SK-N-MC (cell line): ENCODE measurements at places on chromosomes 2 and 18.

- DNase-seq: no peak
These were observed 46.8 kb downstream of the ATOH8 start for GRCh38 chr2:85800586-85800985.

GRCh38 chr18:24322584-24323136 lies 75.0 kb downstream of the OSBPL1A start:
- no peak for DNase-seq

- DNase-seq: no peak
These were observed 15.5 kb upstream of the NPPC start for GRCh38 chr2:231941673-231942072.

DNA sequence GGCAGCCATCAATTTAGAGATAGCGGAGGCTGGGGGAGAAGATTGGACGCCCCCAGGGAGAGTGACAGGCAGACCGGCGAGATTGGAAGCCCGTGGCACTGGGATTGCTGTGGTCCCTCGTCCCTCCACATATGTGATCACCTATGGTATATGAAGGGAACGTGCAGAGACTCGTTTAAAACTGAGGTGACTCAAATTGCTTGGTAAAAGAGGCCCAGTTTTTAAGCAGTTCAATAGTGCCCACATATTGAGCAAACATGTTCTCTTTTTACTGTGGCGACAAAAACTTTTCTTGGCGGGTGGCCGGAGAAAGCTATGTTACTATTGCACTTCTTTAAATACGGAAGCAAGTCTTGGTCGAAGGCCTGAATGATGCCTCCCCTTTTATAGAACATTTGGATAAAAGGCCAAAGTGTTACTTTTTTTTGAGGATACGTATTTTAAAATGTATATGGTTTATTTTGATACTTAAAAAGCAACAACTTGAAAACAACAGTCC lies 9.1 kb downstream of the B3GNT2 start:
- no peak for DNase-seq

- peak; percentile 40 for DNase-seq
These were observed 679 bp downstream of the PMAIP1 start for GRCh38 chr18:59900222-59901128.

GRCh38 chr2:114684403-114684802 lies 242.0 kb downstream of the DPP10 start:
- no peak for DNase-seq

GRCh38 chr2:125398738-125399524 lies 1257.0 kb upstream of the GYPC start:
- DNase-seq: no peak

DNA sequence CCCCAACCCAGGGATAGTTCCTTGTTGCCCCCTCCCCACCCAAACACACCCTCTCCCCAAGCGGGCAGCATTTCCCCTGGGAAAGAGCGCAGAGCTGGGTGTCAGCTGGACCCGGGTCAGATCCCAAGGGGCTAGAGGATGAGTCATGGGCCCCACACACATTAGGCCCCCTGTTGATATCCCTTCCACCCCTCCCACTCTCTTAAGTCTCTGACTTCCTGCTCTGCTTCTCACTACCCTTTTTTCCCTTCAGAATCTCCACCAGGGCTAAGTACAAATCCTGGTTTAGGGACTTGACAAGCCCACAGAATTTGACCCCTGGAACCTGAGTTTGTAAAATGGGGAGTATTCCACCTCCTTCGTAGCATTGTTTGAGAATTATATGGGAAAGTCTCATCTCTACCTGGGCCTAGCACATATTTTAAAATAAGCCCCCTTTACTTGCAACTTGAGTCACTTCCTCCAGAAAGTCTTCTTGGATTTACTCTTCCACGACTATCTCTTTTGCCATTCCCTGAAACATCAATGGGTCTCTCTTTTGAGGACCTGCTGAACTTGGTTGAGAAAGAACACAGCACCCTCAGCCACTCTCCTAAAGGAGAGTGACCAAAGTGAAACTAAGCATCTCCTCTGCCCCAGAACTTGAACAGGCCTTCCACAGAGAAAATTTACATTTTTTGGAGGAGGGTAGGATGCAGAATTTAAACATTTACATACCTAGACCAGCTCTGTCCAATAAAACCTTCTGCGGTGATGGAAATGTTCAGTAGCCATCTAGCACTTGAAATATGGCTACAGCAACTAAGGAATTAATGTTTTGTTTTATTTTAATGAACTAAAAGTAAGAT lies 4.7 kb downstream of the RTKN start:
- DNase-seq: no peak

- DNase-seq: no peak
These were observed 74.7 kb downstream of the ZEB2 start for GRCh38 chr2:144445196-144445595.

GRCh38 chr2:175362331-175362730 lies 180.8 kb upstream of the ATP5MC3 start:
- DNase-seq: no peak

DNA sequence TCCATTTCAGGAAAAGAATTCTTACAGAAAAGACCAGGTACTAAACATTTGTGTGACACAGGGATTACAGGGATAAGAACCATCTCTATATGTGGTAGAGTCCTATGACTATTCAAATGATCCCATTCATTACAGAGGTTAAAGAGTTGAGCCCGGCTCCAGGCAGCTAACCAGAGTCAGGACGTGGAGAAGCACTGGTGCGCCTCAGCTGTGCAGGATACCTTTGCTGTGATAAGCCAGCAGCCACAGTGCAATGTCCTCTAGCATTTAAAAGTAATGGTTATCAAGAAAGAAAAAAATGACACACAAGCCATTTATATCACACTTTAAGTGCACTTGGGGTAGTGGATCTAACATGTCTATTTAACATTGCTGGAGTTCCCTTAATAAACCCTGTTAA lies 17.3 kb downstream of the BUB1 start:
- DNase-seq: no peak

GRCh38 chr18:41809652-41810051 lies 145.4 kb upstream of the PIK3C3 start:
- no peak for DNase-seq

- DNase-seq: no peak
These were observed 11.3 kb downstream of the TMEM247 start for GRCh38 chr2:46490521-46491141.

DNA sequence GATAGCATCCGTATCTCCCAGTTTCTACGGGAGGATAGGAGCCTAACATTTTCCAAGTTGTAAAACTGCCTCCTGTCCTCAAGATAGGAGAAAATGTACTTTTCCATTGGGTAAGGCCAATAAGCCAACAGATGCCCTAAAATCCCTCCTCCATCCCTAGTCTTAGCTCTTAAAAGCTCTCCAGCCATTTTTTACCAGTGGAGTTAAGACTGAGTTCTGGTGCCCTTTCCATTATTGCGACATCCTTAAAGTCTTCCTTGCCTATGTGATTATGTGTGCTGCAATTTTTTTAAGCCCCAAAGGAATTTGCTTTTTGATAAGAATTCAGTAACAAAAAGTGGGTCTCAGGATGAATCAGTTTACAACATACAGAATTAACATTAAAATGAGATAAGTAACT lies 33.0 kb downstream of the LINC00305 start:
- DNase-seq: no peak

DNA sequence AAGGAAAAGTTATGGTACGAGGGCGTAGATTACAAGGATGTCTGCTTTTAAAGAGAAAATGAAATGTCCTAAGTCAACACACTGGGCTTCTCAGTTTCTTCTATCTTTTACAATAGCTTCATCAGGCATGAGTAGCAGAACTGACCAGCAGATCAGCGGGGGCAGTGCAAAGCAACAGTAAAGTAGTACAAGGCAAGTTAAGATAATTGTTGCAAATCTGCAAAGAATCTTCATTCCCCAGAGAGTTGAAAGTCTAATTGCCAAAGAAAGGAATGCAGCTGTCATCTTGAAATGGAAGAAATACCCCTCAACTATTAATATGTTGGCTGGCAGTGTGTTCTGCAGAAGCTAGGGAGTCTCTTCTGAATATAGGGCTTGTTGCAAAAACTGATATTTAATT lies 60.2 kb upstream of the SLC39A10 start:
- DNase-seq: no peak

- DNase-seq: no peak
These were observed 11.9 kb downstream of the GNLY start for GRCh38 chr2:85706063-85706462.

- DNase-seq: no peak
These were observed 10.6 kb downstream of the EMX1 start for GRCh38 chr2:72927619-72928550.

- no peak for DNase-seq
These were observed 153.5 kb downstream of the ARHGAP15 start for GRCh38 chr2:143282684-143283083.

GRCh38 chr18:3458378-3458777 lies 8.4 kb downstream of the TGIF1 start:
- no peak for DNase-seq

GRCh38 chr2:47002031-47002430 lies 86.4 kb upstream of the MCFD2 start:
- DNase-seq: no peak

- DNase-seq: no peak
These were observed 457.2 kb upstream of the MEX3C start for GRCh38 chr18:51654488-51655326.

DNA sequence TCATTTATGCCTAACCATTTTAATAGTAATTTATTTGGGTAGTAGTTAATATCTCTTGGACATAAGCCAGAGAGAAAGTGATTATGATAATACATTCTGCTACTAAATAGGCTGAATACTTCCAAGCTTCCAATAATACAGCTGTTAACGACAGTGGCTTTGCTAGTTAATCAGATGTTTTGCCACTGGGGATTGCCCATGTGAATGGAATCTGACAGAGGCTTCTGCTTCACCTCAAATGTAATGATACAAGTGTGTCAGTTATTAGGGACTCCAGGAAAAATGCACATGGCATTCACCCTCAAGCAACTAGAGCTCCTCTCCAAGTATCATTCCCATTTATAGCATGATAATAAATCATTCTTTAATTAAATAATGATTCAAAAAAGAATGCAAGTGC lies 185.0 kb upstream of the TMEFF2 start:
- peak; percentile 71 for DNase-seq

- DNase-seq: no peak
These were observed 220.3 kb downstream of the ANAPC1 start for GRCh38 chr2:111663471-111664274.

GRCh38 chr2:208671284-208671683 lies 264.7 kb downstream of the PTH2R start:
- DNase-seq: no peak

- no peak for DNase-seq
These were observed 205.5 kb downstream of the FBXO15 start for GRCh38 chr18:73942081-73942625.

- DNase-seq: no peak
These were observed 57.5 kb downstream of the PIAS2 start for GRCh38 chr18:46859855-46860254.

- no peak for DNase-seq
These were observed 74.3 kb downstream of the SNTG2 start for GRCh38 chr2:1024981-1025380.

DNA sequence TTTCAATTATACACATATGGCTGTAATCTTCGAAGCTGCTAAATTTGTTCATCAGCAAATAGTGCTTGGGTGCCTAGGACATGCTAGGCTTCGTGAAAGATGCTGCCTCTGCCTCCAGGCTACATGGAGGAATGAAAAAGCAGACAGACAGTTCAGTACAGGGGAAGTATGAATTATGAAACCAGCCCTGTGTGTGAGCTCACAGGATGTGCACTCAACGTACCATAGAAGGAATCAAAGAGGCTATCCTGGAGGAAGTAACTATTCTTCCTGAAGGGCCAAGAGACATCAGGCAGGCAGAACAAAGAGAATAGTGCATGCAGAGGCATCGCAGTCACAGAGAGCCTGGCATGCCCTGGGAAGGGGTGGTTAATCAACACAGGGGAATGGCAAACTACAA lies 61.4 kb downstream of the DYM start:
- peak; percentile 64 for DNase-seq

DNA sequence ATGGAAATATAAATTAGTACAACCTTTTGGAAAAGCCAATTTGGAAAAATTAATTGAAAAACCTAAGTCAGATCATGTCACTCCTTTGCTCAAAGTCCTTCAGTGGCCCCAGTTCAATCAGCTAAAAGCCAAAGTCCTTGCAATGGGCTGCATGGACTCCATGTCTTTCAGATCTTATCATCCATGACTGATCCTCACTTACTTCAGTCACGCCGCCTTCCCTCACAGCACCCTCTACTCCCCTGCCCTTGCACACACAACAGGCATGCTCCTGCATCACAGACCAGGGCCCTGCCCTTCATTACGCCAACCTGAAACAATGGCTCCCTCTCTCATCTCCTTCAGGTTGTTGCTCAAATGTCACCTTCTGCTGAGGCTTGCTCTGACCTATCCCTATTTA lies 15.6 kb downstream of the KANSL3 start:
- DNase-seq: no peak

DNA sequence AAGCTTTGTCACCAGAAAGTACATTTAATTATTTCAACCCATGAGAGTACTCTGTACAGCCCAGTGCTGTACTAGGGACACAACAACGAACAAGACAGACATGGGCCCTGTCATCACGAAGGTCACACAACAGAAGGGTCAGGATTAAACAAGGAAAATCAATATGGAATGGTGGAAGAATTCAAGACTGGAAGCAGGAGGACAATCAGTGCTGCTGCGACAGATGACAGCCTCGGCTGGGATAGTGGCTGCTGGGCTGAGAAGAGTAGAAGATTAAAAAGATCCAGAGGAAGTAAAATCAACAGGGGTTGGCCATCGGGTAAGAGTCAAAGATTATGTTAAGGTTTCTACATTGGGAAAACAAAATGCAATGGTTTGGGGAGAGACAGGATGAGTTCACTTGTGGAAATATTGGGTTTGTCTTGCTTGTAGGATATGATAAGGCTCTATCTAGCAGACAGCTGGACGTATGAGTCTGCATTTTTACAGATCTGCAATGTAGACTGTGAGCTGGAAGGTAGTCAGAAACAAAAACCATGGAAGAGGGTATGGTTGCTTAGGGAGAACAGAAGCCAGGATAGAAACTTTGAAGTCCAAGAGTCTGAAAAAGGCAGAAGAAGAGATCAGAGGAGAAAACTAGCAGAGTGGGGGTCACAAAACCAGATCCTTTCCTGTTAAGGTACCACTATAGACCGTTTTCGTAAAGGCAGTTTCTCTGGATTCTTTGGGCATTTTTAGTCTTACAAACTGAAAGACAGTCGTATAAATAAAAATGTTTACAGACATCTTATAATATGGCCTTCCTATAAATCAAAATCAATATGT lies 84.1 kb downstream of the PRELID3A start:
- DNase-seq: no peak

GRCh38 chr2:99936065-99936464 lies 206.3 kb downstream of the AFF3 start:
- no peak for DNase-seq

GRCh38 chr2:126752876-126753275 lies 96.9 kb downstream of the GYPC start:
- DNase-seq: no peak

GRCh38 chr2:236774171-236774570 lies 204.5 kb downstream of the ACKR3 start:
- no peak for DNase-seq

GRCh38 chr2:167652401-167652800 lies 595.0 kb downstream of the STK39 start:
- DNase-seq: no peak
